Stimulated activated CD4-positive, alpha-beta T cell treated with anti-CD3 and anti-CD28 coated beads, TNF-alpha, amount 100 ng/mL, for 1 hour (primary cell): ENCODE measurements at places on chromosomes 6 and 20.

GRCh38 chr6:45783716-45784115 lies 231.9 kb downstream of the CLIC5 start:
- DNase-seq, result no peak

GRCh38 chr6:71444222-71444621 lies 155.6 kb downstream of the OGFRL1 start:
- DNase-seq, result no peak

- DNase-seq, result no peak
Measured at GRCh38 chr6:108616973-108617372, 56.3 kb downstream of the FOXO3 start.

DNA sequence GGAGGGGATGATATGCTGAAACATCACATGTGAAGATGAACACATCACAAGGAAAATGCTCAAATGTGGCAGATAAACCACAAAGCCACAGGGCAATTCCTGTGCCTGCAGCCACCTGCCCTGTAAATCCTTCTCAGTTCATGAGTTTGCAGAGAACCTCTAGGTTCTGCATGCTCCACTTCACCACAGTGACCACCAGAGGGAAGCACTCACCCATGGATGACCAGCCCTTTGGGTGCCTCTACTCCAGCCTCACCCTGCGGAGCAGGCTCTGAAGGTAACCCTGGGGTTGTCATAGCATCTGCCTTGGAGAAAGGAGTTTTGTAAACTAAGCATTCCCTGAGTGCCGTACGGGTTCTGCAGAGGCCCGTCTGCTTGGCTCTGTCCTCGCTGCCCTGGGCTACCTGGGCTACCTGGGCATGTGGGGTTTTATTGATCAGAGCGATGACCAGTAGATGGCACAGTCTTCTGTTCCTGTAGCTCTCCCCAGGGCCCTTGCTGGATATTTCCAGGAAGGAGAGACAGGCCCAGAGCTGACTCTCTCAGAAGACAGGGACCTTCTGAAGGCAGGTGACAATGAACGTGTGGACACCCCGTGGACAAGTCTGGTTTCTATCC lies 31.7 kb upstream of the CST1 start:
- DNase-seq, result no peak

DNA sequence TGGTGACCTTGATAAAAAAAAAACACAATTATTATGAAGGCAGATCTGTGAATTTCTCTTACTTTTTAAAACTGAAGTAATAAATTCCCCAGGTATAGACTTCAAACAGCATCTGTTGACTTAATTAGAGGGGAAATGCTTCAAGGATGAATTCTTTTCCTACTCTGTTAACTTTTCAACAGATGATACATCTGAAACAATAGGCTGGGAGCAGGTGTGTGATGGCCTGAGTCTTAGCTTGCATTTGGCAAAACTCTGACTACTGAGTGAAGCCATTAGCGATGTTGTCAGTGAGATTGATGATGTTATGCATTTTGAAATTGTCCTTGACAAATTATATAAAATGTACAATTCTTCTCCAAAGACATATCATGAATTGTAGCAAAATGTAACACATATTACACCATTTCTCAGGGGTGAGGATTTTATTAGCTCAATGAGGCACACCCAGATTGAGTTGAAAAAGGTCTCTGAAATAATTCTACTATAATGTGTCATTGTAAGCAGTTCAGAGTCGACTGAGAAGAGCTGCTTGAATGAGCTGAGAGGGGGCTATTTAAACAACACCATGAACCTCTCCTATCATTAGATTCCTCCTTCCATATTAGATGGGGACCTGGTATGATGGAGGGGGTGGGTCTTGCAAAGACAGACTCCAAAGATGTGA lies 39.6 kb upstream of the OGFRL1 start:
- no peak for DNase-seq

DNA sequence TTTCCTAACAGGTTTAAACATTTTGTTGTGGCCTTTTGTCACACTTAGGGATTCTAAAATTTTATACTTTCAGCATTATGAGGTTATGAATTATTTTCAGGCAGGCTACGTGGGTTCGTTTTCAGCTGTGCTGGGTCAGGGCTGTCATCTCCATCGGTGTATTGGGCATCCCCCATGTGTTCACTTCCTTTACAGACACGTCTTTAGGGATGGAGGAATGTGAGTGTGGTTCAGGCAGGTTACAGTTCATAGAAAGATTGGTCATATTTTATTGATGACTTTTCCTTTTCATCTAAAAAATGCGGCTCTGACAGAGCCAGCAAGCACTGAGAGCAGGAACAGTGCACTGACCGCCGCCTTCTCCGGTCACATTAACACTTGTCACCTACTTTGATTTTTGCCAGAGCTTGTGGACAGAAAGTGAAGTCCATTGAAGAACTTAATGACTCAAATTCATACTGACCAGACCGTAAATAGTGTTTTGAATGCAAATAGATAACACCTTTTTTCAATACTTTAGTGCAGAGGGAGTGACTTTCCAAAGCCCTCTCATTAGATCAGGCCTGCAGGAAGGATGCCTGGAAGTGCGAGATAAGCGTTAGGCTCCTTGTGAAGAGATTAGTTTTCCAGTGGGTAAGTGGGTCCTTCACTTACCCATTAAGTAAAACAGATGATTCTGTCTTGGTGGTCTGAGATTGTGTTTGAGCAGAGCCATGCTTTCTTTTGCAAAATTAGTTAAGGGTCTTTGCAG lies 113.1 kb downstream of the TIAM2 start:
- no peak for DNase-seq

DNA sequence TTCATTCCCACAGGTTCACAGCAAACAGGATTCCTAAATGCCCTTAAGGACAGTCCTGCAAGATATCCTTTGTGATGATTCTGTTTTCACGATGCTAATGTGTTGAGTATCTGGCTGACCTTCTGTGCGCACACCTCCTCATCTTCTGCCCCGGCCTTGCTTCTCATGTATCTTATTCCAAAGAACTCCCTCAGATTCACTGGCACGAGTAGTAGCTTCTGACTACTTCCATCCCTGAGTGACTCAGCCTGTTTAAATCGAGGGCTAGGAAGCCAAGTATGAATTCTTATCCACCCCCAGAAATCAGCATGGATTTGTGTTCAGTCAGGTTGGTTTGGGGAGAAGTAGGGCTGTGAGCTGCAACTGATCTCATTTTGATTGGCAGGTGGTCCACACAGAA lies 190.2 kb upstream of the SNX9 start:
- DNase-seq, result no peak
